ENCODE measurements at places on chromosomes 11 and 22. TPM values are rescaled to one million over a fixed set of nuclear protein-coding genes. Genes with fewer than 3 reads are reported as not detected.

GRCh38 chr11:93528252-93528651, 14.9 kb downstream of the SMCO4 start:
- peak; percentile 54 for DNase-seq

- DNase-seq, result no peak
These were observed 321.7 kb downstream of the NTM start for GRCh38 chr11:131692151-131692550.

DNA sequence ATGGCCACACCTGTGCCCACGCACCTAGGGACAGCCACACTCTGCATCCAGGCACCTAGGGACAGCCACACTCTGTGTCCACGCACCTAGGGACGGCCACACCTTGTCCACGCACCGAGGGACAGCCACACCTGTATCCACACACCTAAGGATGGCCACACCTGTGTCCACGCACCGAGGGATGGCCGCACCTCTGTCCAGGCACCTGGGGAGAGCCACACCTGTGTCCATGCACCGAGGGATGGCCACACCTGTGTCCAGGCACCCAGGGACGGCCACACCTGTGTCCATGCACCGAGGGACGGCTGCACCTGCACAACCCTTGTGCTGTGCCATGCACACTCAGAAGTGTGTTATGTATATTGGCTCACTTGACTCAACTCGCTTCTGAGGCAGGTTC, 10.8 kb downstream of the OVOL1 start:
- DNase-seq, result no peak

Gene SAA1
- total RNA-seq, result 6.9 TPM

Gene KRTAP5-10
- not detected for total RNA-seq

DNA sequence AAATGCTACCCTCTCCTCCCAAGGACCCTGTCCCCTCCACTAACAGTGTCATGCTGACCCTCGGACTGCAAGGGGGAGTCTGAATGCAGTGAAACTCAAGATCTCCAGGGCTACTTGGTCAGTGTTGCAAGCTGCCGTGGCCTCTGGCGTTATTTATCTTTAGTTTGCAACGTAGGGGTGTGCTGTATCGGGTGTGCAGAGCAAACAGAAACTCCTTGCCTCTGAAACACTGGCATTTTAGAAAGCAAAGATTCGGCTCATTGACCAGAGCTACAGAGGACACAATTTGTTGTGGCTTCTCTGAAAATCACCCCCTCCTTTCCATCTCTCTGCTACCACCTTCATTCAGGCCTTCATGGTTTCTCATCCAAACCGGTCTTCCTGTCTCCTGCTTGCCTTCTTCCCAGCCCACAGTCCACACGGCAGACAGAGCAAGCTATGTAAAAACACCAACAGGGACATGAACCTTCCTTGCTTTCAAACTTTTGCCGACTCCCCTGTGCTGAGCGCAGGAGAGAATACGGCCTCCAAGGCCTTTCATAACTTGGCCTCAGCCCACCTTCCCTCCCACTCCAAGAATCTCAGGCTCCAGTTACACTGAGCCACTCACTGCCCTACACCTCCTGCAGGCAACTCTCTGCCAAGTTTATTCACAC, 14.9 kb downstream of the FZD4 start:
- DNase-seq, result peak; percentile 69

DNA sequence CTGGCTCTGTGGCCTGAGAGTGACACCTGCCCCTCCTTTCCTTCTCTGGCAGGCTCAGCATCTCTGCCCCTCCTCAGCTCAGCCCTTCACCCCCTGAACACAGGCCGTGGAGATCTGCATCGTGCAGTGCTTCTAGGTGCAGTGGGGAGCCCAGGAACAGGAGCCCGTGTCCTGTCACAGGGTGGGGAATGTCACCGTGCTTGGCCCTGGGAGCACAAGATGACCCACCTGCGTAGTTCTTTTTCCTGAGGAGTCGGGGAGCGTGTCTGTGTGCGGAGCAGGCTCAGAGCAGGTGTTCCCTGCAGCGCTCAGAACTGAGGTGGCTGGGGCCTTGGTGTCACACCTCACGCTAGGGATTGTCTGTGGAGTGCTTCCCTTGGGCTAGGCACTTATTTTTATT, 10.6 kb downstream of the TBC1D22A start:
- DNase-seq, result no peak

Gene MYRF
- 0.16 TPM for total RNA-seq

Gene C11orf87
- 0.03 TPM for total RNA-seq

Gene ANO5
- 68.9 TPM for total RNA-seq

DNA sequence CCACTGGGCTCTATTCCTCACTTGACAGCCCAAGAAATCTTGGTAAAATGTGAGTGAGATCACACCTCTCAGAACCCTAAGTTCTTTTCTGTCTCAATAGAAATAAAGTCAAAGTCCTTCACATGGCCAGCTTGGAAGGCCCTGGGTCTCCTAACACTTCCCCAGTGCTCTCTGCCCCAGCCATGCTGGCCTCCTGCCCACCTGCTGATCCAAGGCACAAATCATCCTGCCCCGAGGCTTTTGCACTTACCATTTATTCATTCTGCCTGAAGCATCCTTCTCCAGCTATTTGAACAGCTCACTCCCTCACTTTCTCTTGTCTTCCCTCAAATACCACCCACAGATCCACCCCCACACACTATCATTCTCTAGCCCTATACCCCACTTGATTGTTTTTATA, 26.4 kb downstream of the ISX start:
- no peak for DNase-seq

- no peak for DNase-seq
These were observed 1.2 kb downstream of the KRTAP5-8 start for GRCh38 chr11:71539017-71539416.

GRCh38 chr22:26743149-26743548, 85.8 kb downstream of the MIAT start:
- DNase-seq, result no peak

DNA sequence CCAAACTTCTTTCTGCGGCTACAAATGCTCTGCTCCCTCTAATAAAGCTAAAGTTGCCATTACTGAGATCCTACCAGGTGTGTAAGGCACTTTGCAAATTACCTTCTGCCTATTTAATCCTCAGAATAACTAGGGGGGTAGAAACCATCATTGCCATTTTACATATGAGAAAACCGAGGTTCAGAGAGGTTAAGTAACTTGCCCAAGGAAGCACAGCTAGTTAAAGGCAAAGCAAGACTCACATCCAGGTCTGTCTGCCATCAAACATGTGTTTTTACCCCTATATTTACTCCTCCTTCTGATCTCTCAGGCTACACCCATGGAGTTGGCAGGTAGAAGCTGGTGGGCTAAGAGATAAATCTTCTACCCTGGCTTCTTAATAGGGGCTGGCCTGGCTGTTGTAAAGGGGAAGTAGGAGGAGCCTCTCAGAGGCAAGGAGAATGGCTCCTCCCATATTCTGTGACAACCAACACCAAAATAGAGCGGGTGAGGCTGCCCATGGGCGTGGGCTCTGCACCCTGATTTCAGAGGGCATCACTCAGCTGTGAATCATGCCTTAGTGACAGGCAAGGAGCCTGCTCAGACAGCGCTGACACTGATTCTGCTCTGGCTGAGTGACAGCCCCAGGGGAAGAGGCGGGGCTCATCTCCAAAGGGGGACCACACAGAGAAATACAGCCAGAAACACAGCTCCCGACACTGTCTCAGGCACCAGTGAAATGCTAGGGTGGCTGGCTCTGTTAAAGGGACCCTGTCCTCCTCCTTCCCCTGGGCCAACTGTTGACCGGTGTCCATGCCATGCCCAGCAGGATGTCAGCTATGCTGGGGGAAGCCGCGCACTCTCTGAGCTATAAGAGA, 106.8 kb downstream of the ABTB2 start:
- peak; percentile 76 for DNase-seq

DNA sequence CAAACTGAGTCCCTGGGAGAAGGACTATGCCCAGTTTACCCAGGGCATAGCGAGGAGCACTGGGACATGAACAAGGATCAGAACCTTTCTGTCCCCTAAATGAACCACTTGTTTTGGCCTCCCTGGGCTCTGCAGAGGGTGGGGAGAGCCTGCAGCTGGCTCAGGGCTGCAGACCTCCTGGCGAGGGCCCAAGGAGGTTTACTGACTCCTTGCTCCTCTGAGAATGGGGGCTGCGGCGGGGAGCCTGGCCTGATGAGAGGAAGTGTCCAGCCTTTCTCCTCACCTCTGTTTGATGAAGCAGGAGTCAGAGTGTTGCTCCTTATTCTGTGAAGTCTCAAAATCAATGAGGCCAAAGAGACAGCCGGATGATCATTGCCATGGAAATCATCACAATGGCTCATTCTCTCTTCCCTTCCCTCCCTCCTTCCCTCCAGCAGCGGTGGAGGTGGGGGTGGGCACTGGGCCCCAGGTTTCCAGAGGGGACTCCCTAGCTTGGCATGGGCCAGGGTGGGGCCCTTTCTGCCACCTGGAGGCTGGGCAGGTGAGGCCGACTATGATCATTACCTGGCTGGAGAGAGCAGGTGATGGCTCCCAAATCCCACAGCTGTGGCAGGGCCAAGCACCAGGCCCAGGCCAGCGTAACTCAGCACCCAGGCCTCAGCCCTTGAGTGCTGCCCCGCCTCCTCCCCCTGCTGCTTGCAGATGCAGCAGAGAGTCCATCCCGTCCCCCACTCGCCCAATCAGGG, 169.7 kb downstream of the CEP164 start:
- DNase-seq, result no peak

Gene CPT1B
- 402 TPM for total RNA-seq

Gene FDXACB1
- total RNA-seq, result 0.86 TPM

DNA sequence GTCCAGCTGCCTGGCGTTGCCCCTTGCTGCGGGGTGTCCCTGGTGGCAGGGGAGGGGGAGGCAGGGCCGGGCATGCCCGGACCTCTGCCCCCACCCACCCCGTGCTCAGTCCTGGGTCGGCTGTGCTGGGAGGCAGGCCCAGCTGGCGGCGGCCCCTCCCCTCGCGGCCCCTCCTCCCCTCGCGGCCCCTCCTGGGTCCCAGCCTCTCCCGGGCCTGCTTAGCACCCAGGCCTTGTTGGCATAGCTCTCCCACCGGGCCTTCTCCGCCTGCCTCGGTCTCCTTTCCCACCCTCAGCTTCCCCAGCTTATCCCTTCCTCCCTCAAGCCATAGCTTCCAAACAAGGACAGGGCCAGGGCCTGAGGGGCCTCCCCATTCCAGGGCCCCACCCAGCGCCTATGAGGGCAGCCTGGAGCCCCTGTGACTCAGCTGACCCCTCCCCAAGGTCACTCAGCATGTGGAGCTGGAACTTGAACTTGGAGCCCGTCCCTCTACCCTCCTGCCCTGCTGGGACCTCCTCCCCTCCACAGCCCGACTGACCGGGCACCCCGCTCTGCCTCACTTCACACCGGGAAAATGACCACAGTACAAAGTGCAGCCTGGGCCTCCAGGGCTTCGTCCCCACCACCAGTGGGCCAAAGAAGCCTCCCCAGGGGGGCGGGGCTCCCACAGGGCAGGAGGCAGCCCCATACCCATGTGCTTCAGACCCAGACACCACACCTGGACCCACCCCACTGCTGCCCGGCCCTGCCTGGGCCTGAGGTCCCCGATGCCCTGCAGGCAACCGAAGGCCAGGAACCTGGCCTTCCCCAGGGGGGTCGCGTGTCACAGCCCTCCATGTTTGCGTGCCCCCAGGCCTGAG, 1.2 kb downstream of the EPS8L2 start:
- DNase-seq, result no peak

GRCh38 chr11:28833670-28834069, 725.5 kb downstream of the METTL15 start:
- DNase-seq, result no peak

All from Right ventricle myocardium superior (tissue), 1 donor.